ENCODE measurements at places on chromosomes 2 and 18.

- DNase-seq: no peak
Observed at GRCh38 chr2:171669121-171669520, 18.1 kb upstream of the DYNC1I2 start.

DNA sequence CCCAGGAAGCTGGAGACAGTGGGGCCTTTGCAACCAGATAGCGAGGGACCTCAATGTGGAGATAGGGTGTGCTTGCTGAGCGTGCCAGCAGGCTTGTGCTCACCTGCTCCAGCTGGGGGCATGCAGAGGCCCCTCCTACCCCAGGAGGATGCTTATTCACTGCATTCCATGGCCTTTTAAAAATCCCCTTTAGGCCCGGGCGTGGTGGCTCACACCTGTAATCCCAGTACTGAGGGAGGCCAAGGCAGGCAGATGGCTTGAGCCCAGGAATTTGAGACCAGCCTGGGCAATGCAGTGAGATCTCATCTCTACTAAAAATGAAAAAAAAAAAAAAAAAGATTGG is 54.5 kb downstream of the ODC1 start:
- no peak for DNase-seq

GRCh38 chr2:83784947-83785346 is 674.1 kb downstream of the SUCLG1 start:
- DNase-seq: no peak

- DNase-seq: peak; percentile 48
Observed at GRCh38 chr2:20185176-20186022, 39.5 kb downstream of the SDC1 start.

- DNase-seq: no peak
Observed at GRCh38 chr2:70574618-70575017, 21.0 kb upstream of the TGFA start.

DNA sequence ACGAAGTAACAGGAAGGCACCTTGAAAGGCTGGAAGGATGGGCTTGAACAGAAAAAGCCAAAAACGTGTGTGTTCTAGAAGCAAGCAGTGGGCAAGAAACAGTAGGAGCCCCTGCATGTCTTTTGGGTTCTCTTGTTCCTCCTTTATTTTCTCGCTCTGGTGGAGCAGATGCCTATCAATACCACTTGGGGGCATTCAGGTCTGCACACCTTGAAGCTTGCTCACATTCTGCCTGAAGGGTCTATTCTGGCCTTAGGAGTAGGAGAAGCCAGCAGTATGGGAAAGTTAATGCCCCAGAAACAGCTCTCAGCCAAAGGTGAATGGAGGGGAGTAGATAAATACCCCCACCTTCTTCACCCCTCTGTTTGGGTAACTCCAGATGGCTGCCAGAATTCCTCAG is 204.5 kb downstream of the TXNL1 start:
- no peak for DNase-seq

- DNase-seq: no peak
Observed at GRCh38 chr2:116761864-116762263, 1052.6 kb upstream of the DDX18 start.

DNA sequence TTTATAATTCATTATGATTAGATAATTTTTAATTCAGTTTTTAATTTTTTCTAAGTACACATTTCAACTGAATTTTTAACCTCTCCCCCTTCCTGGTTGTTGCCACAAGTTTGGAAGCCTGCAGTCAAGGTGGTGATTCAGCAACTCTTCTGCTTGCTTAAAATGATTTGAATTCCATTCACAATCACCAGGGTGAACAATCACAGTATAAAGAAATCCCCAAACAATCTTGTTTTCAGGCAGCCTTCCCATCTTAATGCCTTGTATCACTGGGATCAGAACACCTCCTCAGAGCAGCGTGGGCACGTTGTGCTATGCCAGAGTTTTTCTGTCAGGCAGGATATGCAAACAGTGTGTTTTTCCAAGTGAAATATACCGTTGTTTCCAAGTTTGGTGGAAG is 46.7 kb upstream of the BARD1 start:
- no peak for DNase-seq

GRCh38 chr2:233375490-233376314 is 21.4 kb downstream of the DGKD start:
- DNase-seq: no peak

GRCh38 chr18:48942554-48943261 is 8.1 kb downstream of the SMAD7 start:
- DNase-seq: no peak

DNA sequence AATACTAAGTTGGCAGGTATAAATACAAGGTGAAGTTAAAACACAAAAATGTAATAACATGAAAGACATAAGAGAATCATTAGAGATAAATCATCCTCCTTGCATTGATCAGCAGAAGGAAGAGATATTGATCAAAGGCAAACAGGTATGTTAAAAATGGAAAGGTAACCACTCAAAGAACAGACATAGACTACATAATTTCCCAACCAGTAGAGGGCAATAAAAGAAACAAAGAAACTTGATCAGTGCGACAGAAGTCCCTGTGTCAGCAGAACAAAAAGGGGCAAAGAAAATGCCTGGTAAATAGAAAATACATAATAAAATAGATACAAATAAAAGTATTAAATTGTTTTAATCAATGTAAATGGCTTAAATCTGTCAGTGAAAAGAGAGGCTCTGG is 53.6 kb downstream of the FAM228A start:
- DNase-seq: no peak

- DNase-seq: no peak
Observed at GRCh38 chr2:120787822-120788700, 52.4 kb downstream of the GLI2 start.

DNA sequence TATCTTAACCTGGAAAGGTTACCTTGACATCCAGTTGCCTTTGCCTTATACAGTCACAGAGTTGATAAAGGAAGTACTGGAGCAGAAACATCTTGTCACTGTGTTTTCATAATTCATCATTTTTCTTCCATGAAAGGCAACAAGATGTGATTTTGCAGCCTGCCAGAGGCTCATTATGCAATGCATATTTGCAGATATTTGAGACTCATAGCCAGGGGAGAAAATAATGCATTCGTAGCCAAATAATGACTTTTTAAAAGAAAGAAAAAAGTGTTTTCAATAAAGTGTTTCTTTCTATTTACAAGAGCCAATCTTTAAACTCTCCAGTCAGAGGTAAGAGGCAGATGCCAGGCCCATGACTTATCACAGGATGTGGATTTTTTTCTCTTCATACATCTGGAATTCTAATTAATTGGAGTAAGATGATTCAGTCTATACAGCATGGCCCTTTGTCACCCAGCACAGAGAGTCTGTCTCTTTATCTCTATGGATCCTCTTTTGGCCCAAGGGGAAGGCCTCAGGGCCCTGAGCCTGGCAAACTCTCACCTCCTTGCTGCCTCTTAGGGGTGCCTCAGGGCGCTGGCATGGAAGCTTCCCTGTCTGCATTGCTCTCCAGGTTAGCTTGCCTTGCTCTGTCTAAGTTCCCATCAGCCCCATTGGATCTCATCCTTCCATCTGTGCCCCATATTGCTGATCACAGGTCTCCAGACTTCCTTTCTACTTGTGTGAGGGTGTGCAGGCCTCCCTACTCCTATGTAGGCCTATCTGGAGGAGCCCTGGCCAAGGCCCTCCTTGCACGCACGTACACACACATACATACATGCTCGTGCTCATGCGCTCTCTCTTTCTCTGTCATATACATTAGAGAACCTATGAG is 247.7 kb downstream of the TPGS2 start:
- DNase-seq: no peak

DNA sequence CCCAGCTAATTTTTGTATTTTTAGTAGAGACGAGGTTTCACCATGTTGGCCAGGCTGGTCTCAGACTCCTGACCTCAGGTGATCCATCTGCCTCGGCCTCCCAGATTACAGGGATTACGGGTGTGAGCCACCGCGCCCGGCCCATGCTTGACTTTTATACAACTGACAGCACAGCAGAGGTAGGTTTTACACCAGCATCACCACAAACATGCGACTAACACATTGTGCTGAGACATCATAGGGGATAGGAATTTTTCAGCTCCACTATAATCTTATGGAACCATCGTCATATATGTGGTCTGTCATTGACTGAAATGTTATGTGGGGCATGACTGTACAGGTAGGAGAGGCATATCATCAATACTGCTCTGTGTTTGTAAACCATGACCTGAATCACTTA is 122.1 kb downstream of the THADA start:
- no peak for DNase-seq

DNA sequence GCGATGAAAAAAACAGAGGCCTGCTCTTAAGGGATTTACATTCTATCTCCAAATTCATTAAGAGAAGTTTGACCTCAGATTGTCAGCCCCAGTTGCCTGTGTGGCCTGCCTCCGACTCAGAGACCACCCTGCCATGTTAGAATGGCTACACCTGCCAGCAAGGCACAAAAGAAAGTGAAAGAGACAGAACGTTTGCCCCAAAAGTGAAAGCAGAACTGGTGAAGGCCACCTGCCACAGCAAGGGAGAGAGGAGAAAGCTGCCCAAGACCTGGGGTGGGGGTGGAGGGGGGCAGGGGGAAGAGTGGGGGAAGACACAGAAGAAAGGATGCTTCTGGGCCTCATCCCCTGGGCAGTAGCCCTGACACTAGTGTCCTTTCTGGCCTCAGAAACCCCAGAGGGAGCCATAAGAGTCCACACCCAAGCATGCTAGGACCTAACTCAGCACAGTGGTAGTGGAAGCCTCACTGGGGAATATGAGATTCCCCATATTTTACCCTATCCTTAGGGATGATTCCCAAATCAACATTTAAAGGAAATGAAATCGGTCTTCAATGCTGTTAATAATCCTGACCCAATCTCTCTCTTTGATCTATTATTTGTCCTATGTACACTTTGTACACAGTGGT is 389.7 kb downstream of the TXNL1 start:
- DNase-seq: peak; percentile 48

GRCh38 chr2:239302083-239302807 is 98.6 kb downstream of the HDAC4 start:
- no peak for DNase-seq

DNA sequence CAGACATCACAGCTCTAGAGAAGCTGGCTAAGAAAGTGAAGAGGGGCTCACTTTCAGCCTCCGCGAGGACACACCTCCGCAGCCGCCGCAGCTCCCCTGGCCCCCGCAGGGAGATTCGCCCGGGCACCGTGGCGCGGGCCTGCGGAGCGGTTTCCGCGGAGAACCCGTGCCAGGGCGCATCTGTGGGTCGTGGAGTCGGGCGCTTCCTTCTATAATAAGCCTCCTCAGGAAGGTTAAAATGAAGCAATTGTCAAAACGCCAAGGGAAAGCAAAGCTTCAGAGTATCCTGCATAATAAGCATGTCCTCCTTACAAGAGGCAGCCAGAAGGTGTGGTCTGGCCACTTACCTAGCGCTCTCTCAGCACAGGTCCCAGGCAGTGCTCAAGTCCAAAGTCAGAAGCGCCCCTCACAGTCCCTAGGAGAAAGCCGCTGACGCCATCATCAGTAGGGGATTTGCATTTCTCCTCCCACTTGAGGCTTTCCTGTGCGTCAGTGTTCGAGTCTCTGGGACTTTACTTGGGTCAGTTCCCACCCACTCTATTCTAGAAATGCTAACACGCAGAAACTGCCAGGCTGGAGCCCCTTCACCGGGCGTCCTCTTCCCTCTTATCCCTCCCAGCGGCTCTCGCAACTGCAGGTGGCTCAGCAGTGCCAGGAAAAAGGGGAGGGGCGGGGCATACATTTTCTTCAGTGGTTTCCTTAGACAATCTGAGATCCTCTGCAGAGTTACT is at the start of gene STAT4:
Gene STAT4, minus strand, starts transcription at position 395 of the 731 bp plus-strand sequence. CDS start 2,791 bp downstream, outside the sequence.
- peak; percentile 90 for DNase-seq

GRCh38 chr2:30847329-30847728 is 40.1 kb upstream of the CAPN13 start:
- no peak for DNase-seq

DNA sequence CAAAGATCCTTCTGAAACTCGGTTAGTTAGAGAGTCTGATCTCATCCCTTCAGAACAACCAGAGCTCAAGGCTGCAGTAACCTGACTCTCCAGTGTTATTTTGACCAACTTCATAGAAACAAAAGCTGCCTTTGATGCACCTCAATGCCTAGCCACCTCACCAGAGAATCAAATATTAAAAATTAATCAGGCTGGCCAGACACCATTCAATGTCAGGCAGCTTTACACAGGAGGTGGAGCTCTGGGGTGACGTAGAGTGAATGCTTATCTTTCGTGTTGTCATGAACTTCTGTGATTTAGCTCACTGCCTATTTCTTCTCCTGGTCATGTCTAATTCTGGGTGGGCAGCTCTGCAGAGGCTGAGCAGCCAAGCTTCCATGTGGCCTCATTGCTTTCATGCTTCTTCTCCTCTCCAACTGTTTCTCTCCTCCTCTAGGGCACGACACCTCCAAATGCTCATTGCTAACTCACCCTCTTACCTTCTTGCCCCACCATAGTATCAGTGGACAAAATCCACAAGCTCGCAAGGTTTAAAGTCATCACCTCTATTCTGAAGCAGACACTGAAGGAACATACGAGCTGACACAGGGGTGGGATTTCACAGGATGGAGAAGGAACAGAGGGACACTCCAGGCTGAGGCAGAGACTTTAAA is 39.4 kb downstream of the AAK1 start:
- DNase-seq: no peak

- no peak for DNase-seq
Observed at GRCh38 chr18:6022845-6023244, 127.5 kb upstream of the TMEM200C start.

DNA sequence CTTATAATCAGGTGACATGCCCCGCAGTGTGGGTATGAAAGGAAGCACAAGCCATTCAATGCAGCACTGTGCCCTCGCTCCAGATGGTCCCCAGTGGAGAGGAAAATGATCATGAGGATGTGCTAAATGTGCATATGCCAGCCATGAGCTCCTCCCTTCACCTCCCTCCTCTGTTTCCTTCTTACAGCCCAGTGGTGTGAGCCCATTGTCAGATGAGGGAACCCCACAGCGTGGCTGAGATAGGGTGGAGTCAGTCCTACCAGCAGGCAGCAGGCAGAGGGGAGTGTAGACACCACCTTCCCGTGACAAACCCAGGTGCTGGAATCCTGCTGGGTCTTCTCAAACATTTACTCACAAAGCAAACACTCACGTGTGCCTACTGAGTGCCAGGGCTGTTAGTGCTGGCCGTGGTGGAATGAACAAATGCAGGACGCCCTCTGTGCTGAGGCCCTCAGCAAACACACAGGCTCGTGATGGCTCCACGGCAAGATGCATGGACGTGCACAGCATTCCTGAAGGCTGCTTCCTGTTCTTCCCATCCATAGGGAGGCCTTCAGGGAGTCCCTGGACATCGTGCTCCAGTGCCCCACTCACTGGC is 181.7 kb upstream of the TPO start:
- no peak for DNase-seq

DNA sequence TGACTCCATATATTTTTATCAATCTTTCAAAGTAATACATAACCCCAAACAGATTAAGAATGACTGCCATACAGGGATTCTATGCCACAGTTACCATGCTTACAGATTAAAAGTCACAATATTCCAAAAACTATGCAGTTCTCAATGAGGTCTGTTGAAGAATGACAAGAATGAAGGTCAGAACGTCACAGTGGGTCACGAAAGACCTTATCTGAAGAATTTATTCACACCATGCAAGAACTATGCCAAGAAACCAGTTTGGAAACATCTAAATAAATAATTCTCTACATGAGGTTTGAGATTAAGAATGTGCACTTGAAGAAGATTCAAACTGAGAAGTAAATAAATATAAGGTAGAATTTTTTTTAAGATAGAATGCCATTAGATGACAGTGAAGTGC is 253.3 kb downstream of the EXOC6B start:
- DNase-seq: no peak

GRCh38 chr2:235129850-235130249 is 178.0 kb downstream of the SH3BP4 start:
- no peak for DNase-seq

All from CD4-positive, alpha-beta T cell treated with Interleukin-15 for 1 hour (primary cell).